Activated CD4-positive, alpha-beta T cell treated with anti-CD3 and anti-CD28 coated beads for 4 hours (primary cell): ENCODE measurements at places on chromosomes 12 and 14.

DNA sequence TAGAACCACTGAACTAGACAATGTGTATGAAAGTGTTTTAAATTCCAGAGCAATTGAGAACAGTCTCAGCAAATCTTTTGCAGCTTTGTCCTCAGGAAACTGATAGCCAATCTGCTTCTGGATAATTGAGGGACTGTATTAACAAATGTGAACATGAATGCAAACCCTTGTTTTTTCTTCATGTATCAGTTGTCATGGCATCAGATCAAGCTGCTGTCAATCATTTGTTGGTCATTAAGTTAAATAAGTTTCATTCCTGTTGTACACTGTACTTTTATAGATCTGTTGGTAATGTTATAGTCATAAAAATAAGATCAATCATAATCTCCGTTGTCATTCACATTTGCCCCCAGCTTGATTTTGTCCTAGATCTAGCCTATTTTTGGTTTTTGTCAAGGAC, 65.5 kb upstream of the RFX4 start:
- no peak for DNase-seq

- no peak for DNase-seq
Measured at GRCh38 chr12:86669010-86669409, 412.8 kb upstream of the MGAT4C start.

DNA sequence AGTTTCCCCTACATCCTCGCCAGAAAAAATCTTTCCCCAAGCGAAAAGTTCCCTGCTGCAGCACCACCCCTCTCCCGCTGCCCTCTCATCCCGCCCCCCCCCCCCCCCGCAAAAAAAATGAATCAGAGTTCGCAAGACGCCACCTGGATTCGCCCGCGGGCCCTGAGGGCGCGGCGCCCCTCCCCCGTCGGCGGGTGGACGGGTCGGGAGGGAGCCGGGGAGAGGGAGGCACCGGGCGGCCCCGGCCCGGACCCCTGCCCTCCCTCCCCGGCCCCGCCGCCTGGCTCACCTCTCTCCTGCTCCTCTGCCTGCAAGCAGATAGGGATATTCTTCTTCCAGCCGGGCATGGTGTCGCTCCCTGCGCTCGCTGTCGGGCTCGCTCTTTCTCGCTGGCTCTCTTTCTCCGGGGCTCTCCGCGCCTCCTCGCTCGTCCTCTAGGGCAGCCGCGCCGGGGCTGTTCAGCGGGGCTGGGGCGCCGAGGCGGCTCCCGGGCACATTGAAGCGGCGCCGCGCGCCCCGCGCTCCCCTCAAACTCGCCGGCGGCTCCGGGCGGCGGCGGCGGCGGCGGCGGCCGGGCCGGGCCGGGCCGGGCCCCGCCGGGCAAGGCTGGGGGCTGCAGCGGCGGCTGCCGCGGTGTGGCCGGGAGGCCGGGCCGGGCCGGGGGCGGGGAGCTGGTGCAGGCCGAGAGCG, 200.3 kb upstream of the CAND1 start:
- DNase-seq = peak; percentile 47

DNA sequence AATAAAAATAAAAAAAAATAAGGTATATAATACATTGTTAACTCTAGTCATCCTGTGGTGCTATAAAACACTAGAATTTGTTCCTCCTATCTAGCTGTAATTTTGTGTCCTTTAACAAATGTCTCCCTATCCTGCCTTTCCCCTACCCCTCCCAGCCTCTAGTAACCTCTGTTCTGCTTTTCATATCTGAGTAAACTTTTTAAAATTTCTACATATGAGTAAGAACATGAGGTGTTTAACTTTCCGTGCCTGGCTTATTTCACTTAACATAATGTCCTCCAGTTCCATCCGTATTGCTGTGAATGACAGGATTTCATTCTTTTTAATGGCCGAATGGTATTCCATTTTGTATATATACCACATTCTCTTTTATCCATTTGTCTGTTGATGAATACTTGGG, 71.3 kb upstream of the GNG2 start:
- DNase-seq = no peak

- DNase-seq = no peak
Measured at GRCh38 chr12:3364661-3365462, 126.1 kb upstream of the PRMT8 start.
